NCI-H510A (cell line): ENCODE measurements at places on chromosomes 11 and 22.

DNA sequence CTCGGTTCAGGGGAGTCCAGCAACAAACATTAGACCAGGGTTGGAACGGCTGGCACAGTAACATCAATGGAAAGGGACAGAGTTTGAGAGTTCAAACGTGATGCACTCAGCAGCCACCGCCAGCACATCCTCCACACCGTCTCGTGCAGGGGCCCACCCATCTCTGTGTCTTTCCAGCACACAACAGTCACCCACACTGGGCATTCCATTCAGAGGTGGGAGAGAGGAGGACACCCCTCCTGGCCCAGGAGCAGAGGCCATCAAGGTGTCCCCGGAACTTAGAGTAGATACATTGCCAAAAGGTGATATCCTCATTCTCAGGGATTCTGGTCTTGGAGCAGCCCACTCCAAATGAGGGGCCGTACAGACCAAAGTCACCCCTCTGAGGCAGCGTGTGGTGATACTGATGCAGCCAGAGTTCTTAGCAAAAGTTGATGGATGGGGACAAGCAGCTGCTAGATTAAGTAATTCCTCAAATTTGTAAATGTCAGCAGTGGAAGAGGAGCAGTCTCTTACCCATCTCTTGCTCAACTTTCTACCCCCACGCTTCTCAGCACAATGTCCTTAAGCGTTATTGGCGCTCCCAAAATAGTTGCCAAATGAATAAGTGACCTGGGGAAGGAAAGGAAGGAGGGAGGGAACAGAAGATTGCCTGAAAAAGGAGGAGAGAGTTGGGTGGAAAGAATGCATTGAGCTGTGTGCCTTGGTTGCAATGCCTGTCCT lies 5.5 kb downstream of the SNAP29 start:
- no peak for DNase-seq

GRCh38 chr11:19595840-19596751 lies 116.5 kb upstream of the NAV2 start:
- no peak for DNase-seq

DNA sequence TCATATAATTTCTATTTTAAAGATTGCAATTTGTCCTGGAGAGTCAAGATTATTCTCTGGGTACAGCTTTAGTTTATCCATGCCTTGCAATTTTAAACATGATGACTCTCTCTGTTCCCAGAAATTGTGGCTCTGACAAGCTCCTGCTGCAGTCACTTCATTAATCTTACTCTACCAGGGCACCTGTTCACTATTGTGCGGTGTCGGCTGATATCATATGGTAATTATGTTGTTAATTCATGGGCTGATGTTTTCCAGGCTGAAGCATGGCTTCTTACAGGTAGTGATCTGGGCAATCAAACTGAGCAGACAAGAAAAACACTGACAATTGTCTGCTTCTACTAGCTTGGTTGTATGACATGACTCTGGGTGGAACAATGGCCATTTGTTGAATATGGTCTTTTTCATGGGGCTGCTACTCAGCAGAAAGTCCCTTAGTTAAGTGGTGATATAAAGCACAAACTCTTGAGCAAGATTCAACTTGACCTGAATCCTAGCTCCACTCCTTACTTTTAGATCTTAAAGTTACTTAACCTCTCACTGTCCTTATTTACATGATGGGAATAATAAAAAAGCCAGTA lies 230.7 kb downstream of the FAT3 start:
- DNase-seq = no peak

DNA sequence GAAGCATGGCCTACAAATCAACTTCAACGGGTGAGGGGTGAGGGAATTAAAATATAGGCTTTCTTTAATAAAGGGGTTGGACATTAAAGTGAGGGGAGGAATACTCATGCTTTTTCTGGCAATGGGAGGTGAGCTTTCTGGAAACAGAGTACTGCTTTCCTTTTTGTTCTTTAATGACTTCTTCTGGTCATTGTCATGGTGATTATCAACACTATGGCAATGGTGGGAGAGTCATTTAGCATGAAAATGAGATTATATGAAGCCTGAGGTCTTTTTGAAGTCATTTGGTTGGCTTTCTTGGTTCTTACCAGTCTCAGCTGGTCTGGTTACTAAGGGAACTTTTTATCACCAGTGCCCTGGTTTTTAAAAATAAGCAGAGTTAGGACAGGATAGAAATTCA lies 475.8 kb upstream of the LRRC4C start:
- no peak for DNase-seq

GRCh38 chr11:94059065-94059464 lies 37.9 kb downstream of the HEPHL1 start:
- DNase-seq = no peak

- no peak for DNase-seq
These were observed 8.3 kb downstream of the ST3GAL4 start for GRCh38 chr11:126363706-126364248.

DNA sequence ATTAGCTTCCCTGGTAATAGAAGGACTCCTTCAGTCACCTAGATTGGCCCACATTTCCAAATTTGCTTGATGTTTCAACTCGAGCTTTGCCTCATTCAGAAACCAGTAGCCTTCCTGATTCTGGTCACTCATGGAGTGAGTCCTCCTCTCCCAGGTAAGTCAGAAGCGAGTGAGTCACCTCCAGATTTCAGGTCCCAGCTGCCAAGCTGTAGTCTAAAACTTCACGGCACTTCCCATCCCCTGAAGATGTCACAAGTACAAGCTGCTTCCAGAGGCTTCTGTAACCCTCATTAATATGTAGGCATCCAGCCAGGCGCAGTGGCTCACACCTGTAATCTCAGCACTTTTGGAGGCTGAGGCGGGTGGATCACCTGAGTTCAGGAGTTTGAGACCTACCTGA lies 23.5 kb downstream of the ARHGAP8 start:
- no peak for DNase-seq

- no peak for DNase-seq
These were observed 14.4 kb downstream of the YWHAH start for GRCh38 chr22:31958625-31959239.

DNA sequence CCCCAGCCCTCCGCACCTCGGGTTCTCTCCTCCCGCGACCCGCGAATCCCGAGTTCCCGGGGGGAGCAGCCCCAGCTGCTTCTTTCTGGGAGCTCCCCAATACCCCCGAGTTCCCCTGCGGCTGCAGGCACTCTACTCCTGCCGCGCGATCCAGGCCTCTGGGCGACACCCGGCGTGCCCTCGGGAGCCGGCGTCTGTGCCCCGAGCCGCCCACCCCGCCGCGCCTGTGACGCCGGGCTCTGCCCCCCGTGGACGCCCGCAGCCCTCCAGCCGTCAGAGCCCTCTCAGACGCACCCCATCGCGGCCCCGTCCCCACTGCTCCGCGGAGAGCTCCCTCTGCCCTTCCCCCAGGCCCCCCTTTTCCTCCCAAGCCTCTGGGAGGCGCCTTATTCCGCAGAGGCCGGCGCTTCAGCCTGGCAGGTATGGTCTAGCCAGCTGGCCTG lies 422 bp downstream of the GLB1L2 start:
- DNase-seq = no peak

DNA sequence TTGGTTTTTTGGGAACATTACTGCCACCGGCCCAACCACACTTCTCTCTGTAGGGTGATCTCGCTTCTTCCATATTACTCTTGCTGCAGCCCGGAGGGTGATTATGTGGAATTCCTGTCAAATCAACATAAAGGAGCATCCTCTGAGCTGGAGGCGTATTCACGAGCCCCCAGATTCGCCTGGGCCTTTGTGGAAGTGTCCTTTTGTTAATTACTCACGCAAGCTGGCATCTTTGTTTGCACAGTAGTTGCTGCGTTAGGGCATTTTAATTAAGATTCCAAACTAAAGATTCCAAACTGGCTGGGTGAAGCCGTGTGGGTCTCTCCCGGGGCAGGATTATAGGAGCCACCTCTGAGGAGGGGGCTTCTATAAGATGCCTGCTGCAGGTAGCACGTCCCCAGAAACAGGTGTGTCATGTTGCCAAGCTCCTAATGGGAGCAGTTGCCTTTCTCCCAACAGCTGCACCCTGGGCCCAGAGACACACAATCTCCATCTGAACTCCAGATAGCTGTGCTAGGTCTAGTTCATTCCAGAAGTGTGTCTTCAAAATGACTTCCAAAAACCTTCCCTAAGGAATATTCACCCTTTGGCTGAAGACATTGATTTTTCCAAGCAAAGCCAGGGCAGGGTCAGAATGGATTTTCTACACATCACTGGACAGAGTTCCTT lies 40.9 kb downstream of the SHISAL1 start:
- DNase-seq = no peak

- DNase-seq = no peak
These were observed 98.0 kb downstream of the EFCAB6 start for GRCh38 chr22:43714104-43714503.

DNA sequence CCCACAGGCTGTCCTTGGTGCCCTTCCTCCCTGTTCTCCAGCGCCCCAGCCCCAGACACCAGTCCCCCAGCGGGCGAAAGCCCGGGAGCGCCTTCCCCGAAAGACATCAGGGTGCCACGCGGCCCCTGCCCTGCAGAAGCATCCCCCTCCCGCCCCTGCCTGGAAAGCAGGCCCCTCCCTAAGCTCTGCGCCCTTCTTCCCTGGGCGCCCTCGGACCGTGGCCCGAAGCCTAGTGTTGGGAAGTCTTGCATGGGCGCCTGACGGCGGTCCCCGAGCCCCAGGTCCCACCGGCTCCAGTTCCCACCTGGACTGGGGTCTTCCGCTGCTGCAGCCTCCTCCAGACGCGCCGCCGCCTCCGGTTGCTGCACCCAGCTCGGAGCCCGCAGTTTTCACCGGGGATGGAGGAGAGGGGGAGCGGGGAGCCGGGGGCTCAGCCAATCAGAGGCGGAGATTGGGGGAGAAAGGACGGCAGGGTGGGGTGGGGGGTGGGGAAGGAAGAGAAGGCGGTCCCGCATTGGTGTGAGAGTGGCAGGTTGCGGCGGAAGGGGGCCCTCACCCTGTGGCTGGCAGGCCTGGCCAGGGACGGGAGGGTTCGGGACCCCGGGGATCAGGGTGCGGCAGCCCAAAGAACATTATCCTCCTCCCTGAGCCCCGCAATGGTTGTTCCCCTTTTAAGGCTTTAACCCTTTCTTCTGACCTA lies at the start of gene THY1:
Gene THY1, minus strand, starts transcription at position 364 of the 700 bp plus-strand sequence. CDS start 2,267 bp downstream, outside the sequence.
- no peak for DNase-seq

- DNase-seq = no peak
These were observed 34.5 kb downstream of the TENM4 start for GRCh38 chr11:79406376-79406775.

GRCh38 chr11:131602431-131602830 lies 232.0 kb downstream of the NTM start:
- DNase-seq = no peak

DNA sequence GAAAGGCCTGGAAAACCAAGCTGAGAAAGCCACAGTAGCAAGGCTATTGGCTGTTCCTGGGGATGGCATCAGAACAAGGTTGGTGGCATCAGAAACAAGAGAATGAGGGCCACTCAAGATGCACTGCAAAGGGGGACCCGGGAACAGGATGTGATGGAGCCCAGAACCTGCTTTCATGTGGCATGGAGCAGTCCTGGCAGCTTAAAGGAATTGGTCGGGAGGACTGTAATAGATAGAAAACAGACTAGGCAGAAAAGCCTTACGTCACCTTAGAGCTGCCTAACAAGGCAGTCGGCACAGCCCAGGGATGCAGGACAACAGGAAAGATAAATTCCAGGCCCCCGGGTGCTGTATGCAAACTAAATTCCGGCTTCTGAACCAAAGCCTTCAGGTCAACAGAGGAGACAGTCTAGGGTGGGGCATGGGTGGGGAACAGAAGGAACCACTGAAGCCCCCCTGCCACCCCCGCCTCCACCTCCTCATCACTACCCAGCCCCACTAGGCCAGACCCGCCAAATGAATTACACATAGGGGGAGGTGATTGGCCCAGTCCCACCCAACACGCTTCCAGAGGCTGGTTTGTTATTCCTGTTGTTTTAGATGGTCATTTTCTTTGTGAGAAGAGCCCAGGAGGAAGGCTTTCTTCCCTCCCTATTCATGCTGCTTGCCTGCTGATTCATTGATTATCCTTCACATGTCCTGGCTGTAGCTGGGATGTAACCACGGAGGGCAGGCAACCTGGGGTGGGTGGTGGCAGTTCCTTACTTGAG lies 25.7 kb upstream of the LRRC55 start:
- DNase-seq = no peak

- no peak for DNase-seq
These were observed 66.4 kb downstream of the ZNRF3 start for GRCh38 chr22:28949788-28950187.

- DNase-seq = no peak
These were observed 44.9 kb upstream of the TENM4 start for GRCh38 chr11:79485694-79486093.
